Ovary (tissue), 10 donors: ENCODE measurements at places on chromosomes 1 and 21. TPM values are rescaled to one million over a fixed set of nuclear protein-coding genes. Genes with fewer than 3 reads are reported as not detected.

The CCDC185 gene
- total RNA-seq: not detected

The EPHA10 gene
- not detected for total RNA-seq

The NTNG1 gene
- 0.97 TPM for total RNA-seq

The CLDN17 gene
- not detected for total RNA-seq

The STUM gene
- 2.4 TPM for total RNA-seq

The ATAD3C gene
- total RNA-seq: 3.7 TPM

The OPN3 gene
- total RNA-seq: 6.4 TPM

The PTPN7 gene
- 1.9 TPM for total RNA-seq

The TXNIP gene
- total RNA-seq: 526 TPM

The PLXNA2 gene
- total RNA-seq: 68.1 TPM

The PRAMEF11 gene
- total RNA-seq: not detected

The LBR gene
- 29.0 TPM for total RNA-seq

The MLLT11 gene
- 1.6 TPM for total RNA-seq

The S100A7 gene
- not detected for total RNA-seq

The CLCA4 gene
- 0.22 TPM for total RNA-seq

The CFHR1 gene
- total RNA-seq: 0.87 TPM

The PGLYRP3 gene
- not detected for total RNA-seq

The OSCP1 gene
- 13.0 TPM for total RNA-seq

The CELF3 gene
- total RNA-seq: not detected

The SLAMF8 gene
- 6.2 TPM for total RNA-seq

The LCE1D gene
- not detected for total RNA-seq

The WNT3A gene
- not detected for total RNA-seq

The HIVEP3 gene
- total RNA-seq: 7.5 TPM

The CYB561D1 gene
- 3.8 TPM for total RNA-seq

The CLDN8 gene
- 0.10 TPM for total RNA-seq

The FAM151A gene
- total RNA-seq: not detected

The PPM1J gene
- total RNA-seq: 6.3 TPM
